ENCODE measurements at places on chromosomes 16 and 17.

DNA sequence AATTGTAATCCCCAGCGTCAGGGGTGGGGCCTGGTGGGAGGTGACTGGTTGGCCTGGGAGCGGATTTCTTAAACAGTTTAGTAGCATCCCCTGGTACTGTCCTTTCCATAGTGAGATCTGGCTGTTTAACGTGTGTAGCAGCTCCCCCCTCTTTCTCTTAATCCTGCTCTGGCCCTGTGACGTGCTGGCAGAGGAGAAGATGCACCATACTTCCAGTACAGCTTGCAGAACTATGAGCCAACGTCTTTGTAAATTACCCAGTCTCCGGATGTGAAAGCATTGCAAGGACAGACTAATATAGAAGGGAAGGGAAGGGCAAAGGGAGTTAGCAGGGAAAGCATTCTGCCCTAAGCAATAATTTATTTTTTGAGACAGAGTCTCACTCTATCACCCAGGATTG lies 83.9 kb downstream of the RMI2 start:
- no peak for DNase-seq

DNA sequence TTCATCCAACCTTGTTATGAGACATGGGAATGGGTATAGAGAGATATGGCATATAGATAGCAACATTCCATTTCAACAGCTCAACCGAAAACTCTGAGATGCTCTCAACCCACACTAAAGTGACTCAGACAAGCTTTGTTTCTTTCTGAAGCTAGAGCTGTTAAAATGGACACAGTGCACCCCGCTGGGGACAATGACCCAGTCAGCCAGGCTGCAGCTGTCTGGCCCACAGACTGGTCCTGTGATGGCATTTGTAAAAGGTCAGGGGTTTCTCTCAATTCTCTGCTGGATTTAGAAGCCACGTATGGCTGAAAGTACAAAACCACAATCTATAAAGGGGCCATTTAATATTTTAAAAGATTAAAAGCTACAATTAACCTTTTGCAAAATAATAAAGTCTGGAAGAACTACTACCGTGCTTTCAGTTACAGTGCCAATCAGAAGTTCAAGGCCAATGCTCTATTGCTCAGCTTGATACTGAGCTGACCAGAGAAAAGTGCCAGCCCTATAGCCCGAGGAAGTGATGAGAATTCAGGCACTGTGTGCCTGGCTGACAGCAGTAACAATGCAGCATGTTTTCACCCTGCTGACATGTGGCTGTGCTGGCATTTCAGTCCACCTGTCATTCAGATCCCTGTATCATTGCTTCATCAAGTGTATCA lies 60.2 kb downstream of the TEX2 start:
- no peak for DNase-seq

GRCh38 chr16:81765969-81766368 lies 13.1 kb upstream of the PLCG2 start:
- DNase-seq: no peak

DNA sequence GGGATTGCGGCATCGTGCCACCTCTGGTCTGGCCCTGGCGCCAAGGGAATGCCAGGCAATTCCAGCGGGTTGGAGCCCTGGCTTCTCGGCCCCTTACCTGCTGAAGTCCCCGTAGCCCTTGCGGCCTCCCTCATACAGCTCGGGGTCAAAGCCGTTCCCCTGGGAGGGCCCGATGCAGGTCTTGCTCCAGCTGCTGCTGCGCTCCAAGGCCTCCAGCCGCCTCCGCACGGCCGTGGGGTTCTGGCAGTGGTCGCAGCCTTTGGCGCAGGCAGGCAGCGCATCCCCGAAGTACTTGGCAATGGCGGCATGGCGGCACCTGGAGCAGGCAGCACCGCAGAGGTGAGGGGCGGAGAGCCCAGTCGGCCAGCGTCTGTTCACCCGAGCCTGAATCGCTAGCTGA lies 1.9 kb upstream of the SMIM5 start:
- DNase-seq: no peak

- DNase-seq: no peak
Measured at GRCh38 chr16:78509965-78510364, 410.5 kb downstream of the WWOX start.

DNA sequence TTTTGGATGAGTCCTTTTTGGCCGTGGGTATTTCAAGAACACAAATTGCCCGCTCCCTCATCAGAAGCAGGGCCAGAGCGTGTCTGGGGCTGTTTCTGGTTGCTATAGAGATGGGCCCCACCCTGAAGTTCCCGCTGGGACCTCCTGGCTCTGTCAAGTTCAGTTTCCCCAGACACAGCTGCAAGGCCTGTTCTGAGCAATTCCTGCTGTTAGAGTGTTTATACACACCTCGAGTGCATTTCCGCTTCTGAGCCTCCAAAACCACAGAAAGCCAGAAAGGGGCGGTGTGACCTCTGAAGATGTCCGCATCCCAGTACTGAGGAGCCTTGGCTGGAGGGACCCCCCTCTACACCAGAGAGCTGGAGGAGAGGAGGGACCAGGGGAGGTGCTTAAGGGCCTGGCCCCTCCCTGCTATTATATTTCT lies 9.3 kb upstream of the WBP2 start:
- no peak for DNase-seq

DNA sequence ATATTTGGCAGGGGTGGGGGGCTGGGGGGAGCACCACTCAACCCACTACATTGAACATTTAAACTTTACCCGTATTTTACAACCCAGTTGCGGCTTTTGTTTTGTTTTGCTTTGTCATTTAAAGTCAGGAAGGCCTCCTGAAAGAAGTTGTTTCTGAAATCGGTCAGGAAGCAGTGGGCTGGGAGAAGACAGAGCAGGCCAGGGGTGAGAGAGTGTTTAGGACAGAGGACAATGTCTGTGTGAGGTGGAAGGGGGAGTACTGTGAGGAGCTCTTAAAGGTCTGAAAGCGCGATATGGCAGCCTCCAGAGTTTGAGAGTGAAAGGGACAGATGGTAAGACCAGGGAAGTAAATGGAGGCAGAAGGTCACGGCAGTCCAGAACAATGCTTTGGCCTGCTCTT lies 6.1 kb upstream of the WFIKKN2 start:
- no peak for DNase-seq

- no peak for DNase-seq
Measured at GRCh38 chr16:89292443-89293078, 75.1 kb downstream of the ZNF778 start.

- no peak for DNase-seq
Measured at GRCh38 chr16:19288872-19289799, 3.6 kb downstream of the CLEC19A start.
